ENCODE measurements at places on chromosomes 3 and 15.

- DNase-seq: no peak
These were observed 489.8 kb upstream of the GOLIM4 start for GRCh38 chr3:168585544-168585943.

- no peak for DNase-seq
These were observed 69.0 kb upstream of the HRH1 start for GRCh38 chr3:11085093-11085840.

DNA sequence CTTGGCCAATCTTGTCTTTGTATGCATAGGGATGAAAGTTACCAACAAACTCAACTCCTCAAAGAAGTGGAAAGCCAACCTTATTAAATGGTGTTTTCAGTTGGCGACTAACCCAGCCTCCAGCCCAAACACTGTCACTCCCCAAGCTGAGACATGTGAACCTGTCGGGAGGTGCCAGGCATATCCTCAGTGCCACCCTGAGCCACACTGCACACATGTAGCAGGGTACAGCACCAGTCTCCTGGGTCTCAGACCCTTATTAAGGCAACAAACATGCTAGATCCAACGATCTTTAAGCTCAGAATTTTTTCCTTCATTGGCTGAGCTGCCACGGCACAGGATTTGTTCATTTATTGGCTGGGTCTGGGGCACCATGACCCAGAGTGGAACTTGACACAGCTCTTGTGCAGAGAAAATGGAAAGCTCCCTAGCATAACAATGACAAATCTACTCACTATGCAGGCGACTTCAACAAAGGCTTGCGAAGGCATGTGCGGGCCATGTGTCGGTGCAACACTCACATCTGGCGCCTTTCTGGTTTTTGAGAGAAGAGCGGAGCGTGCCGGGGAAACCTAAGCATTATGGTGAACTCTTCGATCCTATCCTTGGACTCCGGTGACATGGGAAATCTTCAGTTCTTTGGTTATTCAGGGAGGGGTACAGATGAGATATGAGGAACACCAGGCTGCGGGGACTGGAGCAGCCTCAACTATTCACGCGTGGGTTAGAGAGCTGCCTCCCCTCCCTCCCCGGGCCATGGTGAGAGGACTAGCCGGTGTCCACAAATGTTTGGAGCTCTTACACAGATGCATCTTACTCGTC is 190.1 kb downstream of the FAM43A start:
- DNase-seq: no peak

- DNase-seq: no peak
These were observed 84.9 kb downstream of the NECTIN3 start for GRCh38 chr3:111156517-111156916.

DNA sequence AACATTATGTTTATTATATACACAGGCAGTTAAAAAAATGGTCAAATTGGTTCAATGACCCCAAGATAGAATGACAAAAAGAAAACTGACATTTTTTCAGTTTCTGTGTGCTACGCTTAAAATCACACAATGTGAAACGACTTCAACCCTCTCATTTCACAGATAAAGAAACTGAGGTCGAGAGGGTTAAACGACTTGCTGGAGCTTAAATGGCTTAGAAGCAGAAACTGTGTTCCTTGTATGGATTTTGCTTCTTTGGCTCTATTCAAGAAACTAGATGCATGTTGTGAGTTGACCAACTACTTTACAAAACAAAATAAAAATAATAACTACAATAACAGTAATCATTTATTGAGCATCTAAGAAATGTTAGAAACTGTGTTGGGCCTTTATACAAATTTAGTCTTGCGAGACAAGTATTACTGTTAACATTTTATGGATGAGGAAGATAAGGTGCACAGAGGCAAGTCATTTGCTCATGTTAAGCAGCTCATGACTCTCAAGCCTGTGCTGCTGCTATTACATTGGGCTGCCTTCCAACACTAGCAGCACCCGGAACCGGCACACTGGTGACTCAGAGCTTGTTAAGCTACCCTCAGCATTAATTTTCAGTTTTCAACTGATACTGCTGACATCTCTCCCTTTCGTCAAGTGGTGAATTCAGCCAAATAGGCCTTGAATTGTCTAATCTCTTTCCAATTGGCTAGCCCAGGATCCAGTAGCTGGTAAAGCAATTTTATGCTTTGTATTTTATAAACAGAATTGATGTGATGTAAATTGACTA is 487.6 kb downstream of the NAALADL2 start:
- DNase-seq: no peak

- DNase-seq: no peak
These were observed 8.4 kb downstream of the MED12L start for GRCh38 chr3:151093905-151094304.

GRCh38 chr15:73914145-73914544 is 12.1 kb upstream of the LOXL1 start:
- DNase-seq: no peak

DNA sequence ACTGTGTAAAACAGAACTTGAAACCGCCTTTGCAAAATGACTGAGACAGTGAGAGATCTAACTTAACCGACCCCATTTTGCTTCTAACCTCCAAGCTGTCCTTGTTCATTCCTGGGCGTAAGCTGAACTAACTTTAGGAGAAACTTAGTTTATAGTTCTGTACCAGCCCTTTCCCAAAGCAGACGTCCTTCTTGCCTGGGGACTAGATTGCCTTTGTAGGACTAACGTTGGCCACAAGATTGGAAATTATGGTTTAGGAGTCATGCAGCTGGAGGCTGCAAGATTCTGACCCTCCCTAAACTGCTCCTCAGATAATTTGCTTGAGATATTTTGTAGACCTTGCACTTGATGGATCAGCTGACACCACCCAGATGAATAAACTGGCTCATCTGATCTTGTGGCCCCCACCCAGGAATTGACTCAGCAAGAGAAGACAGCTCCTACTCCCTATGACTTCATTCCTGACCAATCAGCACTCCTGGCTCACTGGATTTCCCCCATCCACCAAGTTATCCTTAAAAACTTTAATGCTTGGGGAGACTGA is 219.9 kb upstream of the PROK2 start:
- no peak for DNase-seq

DNA sequence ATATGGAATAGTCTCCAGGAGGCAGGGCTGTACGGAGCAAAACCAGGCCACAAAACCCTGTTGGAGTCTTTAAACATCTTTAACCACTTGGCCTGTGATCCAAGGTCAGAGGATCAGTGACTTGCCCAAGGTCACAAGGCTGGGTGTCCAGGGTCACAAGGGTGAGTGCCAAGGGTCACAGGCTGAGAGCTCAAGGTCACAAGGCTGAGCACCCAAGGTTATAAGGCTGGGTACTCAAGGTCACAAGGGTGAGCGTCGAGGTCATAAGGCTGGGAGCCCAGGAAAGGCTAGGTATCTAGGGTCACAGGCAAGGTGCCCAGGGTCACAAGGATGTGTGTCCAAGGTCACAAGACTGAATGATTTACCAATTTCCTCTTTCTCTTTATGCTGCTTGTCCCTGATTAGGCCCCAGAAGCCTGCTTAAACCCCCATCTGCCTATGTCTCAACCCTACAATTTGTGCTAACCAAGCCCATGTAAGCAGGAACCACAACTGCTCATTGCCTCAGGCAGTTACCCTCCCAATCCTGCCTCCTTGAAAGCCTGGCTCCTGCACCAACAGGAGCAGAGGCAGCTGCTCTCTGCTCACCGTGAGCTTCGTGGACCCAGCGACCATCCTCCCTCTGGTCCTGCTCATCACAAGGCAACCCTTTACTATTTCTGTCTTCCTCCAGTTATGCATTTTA is 51.5 kb downstream of the MGLL start:
- DNase-seq: no peak

DNA sequence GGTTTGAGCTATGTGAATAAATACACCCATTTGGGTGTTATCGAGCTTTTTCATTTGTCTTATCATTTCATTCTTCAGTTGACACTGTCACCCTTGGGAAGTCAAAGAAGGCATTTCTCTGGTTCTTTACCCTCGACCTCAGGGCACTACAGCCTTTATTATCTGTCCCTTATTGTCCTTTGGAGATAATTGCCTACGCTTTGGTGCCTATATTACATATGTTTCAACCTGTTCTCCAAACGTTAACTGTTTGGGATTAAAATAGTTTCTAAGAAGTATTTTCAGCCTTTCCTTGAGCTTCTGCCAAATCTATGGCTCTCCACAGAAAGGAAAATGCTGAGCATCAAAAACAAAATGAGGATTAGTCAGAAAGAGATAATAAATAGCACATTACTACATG is 395.4 kb upstream of the ADAMTS9 start:
- DNase-seq: no peak

Measured in HuH-7.5 (cell line).